ENCODE measurements at places on chromosomes 13 and 19.
A peak's percentile ranks its signal among the peaks of the same experiment; 100 is the strongest.

DNA sequence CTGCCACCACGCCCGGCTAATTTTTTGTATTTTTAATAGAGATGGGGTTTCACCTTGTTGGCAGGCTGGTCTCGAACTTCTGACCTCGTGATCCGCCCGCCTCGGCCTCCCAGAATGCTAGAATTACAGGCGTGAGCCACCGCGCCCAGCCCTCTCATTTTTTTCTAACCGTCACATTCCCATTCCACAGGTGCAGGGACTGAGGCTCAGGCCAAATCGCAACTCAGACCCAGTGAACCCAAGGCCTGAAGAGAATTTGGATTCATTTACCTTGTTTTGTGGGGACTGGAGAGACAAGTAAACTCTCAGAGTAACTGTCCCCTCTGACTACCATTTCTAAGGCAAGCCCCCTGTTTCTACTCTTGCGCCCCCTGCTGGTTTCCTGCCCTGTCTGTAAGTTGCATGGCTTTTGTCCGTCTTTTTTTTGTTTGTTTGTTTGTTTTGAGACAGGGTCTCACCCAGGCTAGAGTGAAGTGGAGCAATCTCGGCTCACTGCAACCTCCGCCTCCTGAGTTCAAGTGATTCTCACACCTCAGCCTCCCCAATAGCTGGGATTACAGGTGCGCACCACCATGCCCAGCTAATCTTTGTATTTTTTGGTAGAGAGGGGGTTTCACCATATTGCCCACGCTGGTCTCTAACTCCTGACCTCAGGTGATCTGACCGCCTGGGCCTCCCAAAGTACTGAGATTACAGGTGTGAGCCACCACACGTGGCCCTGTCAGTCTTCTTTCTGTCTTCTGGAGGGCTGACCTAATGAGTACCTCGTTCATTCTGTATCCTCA lies 2.3 kb upstream of the STRN4 start:
- no peak for DNase-seq

DNA sequence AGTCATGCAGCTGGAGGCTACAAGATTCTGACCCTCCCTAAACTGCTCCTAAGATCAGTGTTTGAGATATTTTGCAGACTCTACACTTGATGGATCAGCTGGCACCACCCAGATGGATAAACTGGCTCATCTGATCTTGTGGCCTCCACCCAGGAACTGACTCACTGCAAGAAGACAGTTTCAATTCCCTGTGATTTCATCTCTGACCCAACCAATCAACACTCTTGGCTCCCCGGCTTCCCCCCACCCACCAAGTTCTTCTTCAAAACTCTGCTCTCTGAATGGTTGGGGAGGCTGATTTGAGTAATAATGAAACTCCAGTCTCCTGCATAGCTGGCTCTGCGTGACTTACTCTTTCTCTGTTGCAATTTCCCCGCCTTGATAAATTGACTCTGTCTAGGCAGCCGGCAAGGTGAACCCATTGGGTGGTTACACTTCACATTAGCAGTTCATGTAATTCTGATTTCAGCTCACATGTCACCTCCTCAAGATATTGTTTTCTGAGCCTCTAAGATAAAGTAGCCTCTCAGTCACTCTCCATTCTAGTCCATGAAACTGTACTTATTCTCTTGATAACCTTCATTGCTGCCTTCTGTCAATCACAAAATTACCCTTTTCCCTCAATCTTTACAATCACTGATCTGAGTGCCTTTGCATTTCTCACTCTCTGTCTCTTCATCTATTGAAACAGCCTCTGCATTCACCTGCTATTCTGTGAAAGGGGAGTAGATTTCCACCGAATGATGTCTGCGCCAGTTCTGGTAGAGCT lies 9.9 kb upstream of the FPR3 start:
- DNase-seq: no peak

DNA sequence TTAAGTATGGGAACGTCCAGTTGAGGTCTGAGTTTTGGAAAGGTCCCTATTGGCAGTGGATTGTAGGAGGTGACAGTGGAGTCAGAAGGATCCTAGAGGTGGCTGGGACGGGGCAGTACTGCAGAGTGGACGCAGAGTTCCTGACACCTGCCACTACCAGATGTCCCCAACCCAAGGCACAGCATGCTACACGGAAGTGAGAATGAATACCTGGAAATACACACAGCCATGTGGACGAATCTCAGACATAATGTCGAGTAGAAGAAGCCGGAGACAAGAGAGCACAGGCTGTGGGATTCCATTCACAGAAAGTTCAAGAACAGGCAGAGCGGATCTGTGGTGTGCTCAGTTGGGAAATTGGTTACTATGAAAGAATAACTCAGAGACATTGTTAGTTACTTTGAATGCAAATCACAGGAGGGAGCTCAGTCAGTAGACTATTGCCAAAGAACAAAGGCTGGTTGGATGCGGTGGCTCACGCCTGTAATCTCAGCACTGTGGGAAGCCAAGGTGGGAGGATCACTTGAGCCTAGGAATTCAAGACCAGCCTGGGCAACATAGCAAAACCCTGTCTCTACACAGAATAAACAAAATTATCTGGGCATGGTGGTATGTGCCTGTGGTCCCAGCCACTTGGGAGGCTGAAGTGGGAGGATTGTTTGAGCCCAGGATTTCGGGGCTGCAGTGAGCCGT lies 37.4 kb downstream of the RYR1 start:
- DNase-seq: no peak

DNA sequence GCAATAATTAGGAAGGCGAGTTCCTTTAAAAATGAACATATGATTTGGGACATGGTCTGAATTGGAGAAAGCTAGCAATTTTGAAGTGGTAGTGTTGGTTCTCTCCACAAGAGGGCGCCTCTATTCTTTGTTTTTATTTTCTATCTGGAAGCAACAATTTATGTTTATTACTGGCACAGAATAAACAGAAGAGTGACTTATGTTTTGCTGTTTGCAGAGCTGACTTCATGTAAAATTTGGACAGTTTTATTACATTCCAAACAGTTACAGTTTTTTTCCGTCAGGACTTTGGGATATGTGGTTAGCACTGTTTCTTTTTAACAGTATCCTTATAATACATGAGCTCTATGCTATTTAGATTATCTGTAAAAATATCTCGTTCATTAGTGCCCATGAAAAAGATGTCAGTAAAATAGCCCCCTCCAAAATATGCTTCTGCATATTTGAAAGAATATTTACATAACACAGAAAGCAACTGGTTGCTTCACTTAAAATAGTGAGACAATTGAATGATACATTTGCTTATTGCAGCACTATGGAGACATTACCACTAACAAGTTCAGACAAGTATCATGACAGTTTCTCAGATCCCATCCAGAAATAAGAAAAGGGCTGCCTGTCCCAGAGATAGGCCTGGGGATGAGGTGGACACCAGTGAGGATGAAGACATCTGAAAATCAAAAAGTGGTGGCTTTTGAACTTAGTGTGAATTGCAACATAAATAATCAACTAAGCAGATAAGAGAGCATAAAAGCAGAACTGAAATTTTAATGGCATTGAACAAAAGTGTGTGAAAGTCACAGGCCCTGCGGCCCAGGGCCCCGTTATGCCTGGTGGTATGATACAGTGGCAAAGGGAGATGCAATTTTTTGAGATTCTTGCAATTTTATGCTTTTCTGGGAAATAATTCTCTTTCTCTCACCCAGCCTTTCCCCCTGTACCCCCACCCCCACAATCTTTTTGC lies 32.3 kb upstream of the FGF9 start:
- peak; percentile 8 for DNase-seq

GRCh38 chr13:65830411-65831205 lies 1399.5 kb downstream of the PCDH9 start:
- DNase-seq: no peak

- DNase-seq: no peak
Observed at GRCh38 chr13:94987081-94987480, 274.7 kb upstream of the SOX21 start.

DNA sequence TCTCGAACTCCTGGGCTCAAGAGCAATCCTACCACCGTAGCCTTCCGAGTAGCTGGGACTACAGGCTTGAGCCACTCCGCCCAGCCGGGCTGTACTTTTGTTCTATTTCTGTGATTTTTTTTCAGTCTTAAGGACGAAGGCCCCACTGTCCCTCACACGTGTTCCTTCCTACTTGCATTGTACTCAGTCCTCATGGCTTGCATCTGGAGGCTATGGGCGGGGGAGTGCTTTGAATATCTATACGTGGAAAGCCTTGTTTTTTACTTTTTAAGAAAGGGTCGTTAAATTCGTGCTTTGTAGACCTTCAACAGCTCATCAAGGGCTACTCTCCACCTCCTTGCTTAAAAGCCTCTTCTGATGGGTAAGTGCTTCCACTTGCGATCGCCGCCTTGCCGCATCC lies 36.8 kb downstream of the NLRP12 start:
- no peak for DNase-seq

GRCh38 chr13:39474600-39474999 lies 128.4 kb downstream of the LHFPL6 start:
- no peak for DNase-seq

DNA sequence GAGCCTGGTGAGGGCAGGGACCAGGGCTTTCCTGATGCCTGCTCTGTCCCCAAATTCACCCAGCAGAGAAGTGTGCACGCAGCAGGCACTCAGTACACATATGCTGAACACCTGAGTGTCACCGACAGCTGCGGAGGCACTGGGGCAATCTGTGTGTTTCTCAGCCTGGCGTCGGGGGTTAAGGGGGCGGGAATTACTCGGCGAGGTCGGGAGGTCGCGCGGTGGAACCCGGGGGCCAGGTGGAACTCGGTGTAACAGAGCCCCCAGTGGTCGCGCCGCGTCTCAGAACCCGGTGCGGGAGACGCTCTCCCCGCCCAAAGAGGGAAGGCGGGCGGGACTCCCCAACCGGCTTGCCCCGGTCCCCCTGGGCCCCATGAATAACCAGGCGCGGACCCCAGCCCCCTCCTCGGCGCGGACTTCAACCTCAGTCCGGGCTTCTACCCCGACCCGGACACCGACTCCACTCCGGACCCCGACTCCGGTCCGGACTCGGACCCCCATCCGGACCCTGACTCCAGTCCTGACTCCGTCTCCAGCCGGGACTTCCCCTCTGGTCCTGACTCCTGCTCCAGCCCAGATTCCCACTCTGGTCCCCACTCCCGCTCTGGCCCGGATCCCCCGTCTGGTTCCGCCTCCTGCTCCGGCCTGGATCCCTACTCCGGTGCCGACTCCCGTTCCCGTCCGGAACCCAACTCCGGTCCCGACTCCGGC lies at the start of gene SELENOV:
SELENOV (plus strand) TSS at position 300 of the 711 bp plus-strand sequence; CDS start at position 374, 74 bp downstream.
- DNase-seq: no peak

GRCh38 chr13:69903081-69903480 lies 204.5 kb upstream of the ATXN8OS start:
- no peak for DNase-seq

DNA sequence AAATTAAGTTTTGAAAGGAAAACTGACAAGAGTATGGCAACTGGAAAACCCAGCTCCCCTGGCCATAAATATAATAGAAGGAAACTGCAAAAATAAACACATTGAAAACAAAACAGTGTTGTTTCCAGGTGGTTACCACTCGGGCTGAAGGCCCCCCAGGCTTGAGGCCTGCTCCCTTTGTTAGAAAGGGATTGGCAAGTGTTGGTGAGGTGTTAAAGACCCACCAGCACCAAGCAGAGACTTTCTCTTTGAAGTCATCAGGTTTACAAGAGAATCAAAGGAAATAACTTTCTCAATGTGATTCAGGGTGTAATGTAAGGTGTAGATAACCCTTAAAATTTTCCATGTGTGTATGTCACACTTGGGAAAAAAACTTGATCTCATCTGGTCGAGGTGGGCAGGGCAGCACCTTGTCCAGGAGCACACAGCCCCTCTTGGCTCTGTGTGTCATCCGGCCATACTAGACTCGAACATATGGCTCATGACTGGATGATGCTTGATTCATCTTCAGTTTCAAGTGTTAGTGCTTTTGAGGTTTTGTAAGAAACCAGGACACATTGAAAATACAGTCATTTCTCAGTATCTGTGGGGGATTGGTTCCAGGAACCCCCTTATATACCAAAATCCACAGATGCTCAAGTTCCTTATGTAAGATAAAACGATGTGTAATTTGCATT lies 7.8 kb downstream of the ACTN4 start:
- DNase-seq: no peak
